ENCODE measurements at places on chromosomes 5 and 9.

- H3K36me3 ChIP-seq: no peaks in the 10 kb centered on the region
- no peak overlapping the region for H3K27ac ChIP-seq
- no peak for DNase-seq
- H3K27me3 ChIP-seq: no peaks in the 10 kb centered on the region
Observed at GRCh38 chr5:111999286-111999685, 242.3 kb upstream of the NREP start.

DNA sequence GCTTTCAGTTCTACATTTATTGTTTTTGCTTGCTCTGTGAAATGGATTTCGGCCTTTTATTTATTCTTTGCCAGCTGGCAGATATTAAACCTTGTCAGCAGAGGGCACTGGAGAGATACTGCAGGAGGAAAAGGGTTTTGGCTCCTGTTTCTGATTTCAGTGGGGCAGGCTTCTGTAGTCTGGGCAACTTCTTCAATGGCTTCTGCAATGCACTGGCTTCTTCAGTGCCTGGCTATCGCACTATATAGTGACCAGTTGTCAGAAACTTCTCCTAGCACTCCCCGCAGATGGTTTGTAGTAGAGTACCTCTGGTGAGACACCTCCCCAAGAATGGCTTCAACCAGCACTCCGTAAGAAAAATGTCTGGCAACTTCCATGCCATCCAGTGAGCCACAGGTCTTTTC lies 3.2 kb upstream of the NFX1 start:
- peaks cover 16% of the 10 kb centered on the region for H3K36me3 ChIP-seq
- no peak overlapping the region for H3K4me3 ChIP-seq
- peak; percentile 49 for DNase-seq
- peak overlapping the region; percentile 79 for H3K27ac ChIP-seq

DNA sequence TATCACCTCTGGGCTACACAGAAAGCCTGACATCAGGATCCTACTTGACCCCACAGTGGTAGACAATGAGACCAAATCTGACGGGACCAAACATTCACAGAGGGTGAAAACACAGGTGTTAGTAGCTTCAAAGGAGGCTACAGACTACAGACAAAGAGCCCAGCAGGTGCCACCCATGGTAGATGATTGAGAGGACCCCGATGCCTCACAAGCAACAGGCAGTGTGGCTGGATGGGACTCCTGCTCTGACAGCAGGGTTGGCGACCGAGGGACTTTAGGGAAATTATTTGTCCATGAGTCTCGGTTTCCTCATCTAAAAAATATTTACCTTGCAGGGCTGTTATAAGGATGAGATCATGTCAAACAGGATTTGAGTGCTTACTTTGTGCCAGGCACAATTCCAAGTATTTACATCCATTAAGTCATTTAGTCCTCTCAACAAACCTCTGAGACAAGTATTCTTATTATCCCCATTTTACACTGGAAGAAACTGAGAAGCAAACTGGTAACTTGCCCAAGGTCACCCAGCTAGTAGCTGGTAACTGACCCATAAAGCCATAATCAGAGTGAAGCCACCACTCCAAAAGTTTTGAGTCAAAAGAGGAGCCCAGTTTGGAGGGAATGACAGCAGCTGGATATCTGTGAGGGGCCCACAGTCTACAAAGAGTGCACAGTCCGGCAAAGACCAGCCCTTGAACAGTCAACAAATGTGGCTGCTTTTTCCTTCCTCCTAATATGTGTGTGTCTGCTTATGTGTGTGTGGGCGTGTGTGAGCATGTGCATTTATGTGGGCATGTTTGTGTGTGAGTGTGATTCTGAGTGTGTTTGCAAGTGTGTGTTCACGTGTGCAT lies 502.0 kb downstream of the BNC2 start:
- no peak overlapping the region for H3K4me3 ChIP-seq
- no peak for DNase-seq
- H3K27me3 ChIP-seq: no peaks in the 10 kb centered on the region
- no peak overlapping the region for H3K27ac ChIP-seq

DNA sequence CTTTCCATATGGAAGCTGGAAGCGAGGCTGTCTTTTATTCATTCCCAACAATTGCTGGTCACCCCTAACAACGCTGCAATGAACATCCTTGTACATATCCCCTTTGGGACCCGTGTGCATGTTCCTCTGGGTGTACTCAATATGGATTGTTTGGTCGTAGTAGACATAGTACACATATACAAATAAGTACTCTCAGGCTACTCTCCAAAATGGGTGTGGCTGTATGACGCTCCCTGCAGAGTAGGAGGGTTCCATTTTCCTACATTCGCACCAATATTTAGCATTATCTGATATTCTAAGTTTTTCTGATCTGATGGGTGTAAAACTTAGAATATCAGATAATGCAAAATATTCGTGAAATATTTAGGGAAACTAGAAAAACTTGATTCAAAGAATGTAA lies 23.2 kb upstream of the NAA35 start:
- peaks cover 4% of the 10 kb centered on the region for H3K27me3 ChIP-seq
- H3K4me3 ChIP-seq: no peak overlapping the region
- peaks cover 15% of the 10 kb centered on the region for H3K4me1 ChIP-seq
- DNase-seq: no peak
- H3K27ac ChIP-seq: no peak overlapping the region
- H3K36me3 ChIP-seq: no peaks in the 10 kb centered on the region

DNA sequence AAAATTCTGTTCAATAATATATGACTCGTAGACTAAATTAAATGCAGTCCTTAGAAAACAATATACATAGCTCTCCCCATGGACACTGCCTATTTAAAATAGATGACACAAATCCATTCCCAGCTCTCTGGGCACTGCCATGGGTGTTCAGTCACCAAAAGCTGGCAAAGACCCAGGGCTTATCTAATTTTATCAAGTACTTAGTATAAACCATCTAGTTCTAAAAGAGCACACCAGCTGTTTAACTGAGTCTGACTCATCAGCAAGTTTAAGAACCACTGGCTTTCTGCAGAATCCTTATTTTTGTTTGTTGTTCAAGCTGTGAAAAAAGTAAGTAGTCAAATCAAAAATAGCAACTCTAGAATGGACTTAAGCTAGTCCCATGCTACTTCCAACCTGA lies 107.6 kb downstream of the PLPP1 start:
- peaks cover 75% of the 10 kb centered on the region for H3K36me3 ChIP-seq
- H3K4me1 ChIP-seq: peaks cover 7% of the 10 kb centered on the region
- DNase-seq: no peak
- no peaks in the 10 kb centered on the region for H3K27me3 ChIP-seq
- no peak overlapping the region for H3K27ac ChIP-seq

DNA sequence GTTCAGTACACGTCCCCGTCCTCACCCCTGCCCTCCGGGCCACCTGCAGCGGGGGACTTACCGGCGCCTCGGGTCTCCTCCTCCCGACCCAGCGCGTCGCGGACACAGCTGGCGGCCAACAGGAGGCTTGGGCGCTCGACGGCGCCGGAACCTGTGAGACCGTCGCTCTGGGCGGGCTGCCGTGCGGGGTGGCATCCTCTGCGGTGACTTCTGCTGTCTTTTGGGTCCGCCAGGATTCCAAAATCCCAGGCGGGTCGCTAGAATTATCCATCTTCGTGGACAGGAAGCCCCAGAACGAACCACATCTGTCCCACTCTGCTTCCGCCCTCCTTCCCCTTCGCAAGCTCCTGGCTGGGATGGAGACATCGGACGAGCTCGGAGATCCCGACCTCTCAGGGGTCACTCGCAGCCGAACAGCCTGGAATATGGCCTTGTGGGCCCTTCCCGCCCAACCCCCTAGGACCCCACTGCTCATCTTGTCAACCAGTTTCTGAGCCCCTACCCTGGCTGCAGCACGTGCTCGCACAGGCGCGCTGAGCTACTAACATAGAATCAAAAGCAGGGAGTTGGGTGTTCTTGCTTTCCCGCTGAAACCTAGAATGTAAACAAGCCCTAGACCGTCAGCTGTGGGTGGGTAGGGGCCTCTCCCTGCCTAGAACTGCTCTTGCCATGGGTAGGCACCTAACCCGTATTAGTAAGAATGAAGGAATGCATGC lies 947 bp upstream of the MARCHF3 start:
- peaks cover 9% of the 10 kb centered on the region for H3K4me1 ChIP-seq
- H3K27me3 ChIP-seq: peaks cover 51% of the 10 kb centered on the region
- peak overlapping the region; percentile 41 for H3K27ac ChIP-seq
- no peak for DNase-seq
- no peaks in the 10 kb centered on the region for H3K36me3 ChIP-seq
- H3K4me3 ChIP-seq: peak overlapping the region; percentile 90

- no peak overlapping the region for H3K27ac ChIP-seq
- H3K27me3 ChIP-seq: peaks cover 2% of the 10 kb centered on the region
- no peak for DNase-seq
Observed at GRCh38 chr9:113932906-113933584, 56.9 kb downstream of the ZNF618 start.

DNA sequence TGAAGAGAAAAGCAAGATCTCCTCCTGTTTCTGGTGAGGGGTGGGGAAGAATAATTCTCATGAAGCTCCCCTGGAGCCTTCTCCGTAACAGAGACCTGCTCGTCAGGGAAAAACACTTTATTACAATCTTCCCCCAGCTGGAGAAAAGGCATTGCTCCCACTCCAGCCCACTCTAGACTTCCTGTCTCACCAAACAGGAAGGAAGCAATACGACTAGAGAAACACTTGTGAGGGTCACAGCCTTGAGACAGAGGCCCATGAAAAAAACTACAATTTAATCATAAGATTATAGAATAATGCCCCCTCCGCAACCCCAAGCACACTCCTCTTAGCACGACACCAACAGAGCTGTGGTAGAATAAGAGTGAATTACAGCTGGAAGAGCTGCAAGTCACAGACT lies 197.2 kb upstream of the S1PR3 start:
- no peak for DNase-seq
- peaks cover 2% of the 10 kb centered on the region for H3K27me3 ChIP-seq
- no peak overlapping the region for H3K27ac ChIP-seq
- no peaks in the 10 kb centered on the region for H3K36me3 ChIP-seq
- H3K4me3 ChIP-seq: no peak overlapping the region
- no peaks in the 10 kb centered on the region for H3K4me1 ChIP-seq

DNA sequence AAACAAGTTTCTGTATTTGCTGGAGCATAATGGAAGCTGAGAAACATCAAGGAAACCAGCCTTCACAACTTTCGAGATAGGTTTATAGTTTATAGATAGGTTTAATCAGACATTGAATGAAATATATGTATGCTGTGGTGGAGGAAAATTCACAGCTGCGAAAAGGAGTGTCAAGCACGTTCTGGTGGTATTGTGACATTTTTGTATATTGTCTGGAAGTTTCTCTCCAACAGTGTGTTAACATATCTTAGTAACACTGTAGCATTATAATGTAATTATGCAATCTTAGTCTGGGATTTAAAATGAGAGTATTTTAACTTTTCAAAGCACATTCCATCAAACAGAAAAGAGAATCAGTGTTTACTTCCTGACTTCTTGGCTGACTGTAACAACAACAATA lies 50.0 kb downstream of the FCHO2 start:
- H3K27ac ChIP-seq: no peak overlapping the region
- H3K36me3 ChIP-seq: no peaks in the 10 kb centered on the region
- H3K27me3 ChIP-seq: peaks cover 2% of the 10 kb centered on the region

GRCh38 chr9:136020206-136020605 lies 59.0 kb upstream of the UBAC1 start:
- no peaks in the 10 kb centered on the region for H3K4me1 ChIP-seq
- H3K4me3 ChIP-seq: no peak overlapping the region
- no peaks in the 10 kb centered on the region for H3K27me3 ChIP-seq
- no peaks in the 10 kb centered on the region for H3K36me3 ChIP-seq

GRCh38 chr5:16656561-16657191 lies 39.9 kb upstream of the RETREG1 start:
- no peak for DNase-seq
- no peaks in the 10 kb centered on the region for H3K4me1 ChIP-seq
- no peak overlapping the region for H3K27ac ChIP-seq
- no peaks in the 10 kb centered on the region for H3K36me3 ChIP-seq

GRCh38 chr9:126336736-126337325 lies 10.2 kb downstream of the MVB12B start:
- H3K4me1 ChIP-seq: no peaks in the 10 kb centered on the region
- DNase-seq: no peak
- H3K4me3 ChIP-seq: no peak overlapping the region
- H3K27me3 ChIP-seq: peaks cover 10% of the 10 kb centered on the region

All from T-helper 2 cell treated with Interferon-gamma antibody and Interleukin-4, amounts not matched to agents 5 μg/mL and 100 μg/mL, for 36 hours (primary cell).